ENCODE measurements at places on chromosomes 4 and X. TPM values are rescaled to one million over a fixed set of nuclear protein-coding genes. Genes with fewer than 3 reads are reported as not detected.

DNA sequence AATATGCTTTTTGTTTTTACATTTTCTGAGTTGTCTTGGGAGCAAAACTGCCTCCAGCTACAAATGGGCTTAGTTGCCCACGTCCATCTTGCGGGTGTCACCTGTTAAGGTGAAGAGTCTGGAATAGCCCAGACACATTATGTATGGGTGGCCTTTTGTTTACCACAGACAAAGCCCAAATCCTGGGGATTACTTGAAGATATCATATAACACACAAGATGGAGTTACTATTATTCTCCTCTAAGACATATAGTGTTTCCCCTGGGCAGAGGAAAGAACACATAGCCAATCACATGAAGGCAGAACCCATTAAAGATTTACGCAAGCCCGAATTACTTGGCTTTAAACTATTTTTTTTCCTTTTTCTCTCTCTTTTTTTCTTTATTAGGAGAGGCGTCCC, 625.6 kb upstream of the FAM241A start:
- peak overlapping the region; percentile 42 for H3K4me3 ChIP-seq
- peak overlapping the region; percentile 45 for H3K27ac ChIP-seq
- DNase-seq = peak; percentile 78
- no peaks in the 10 kb centered on the region for H3K36me3 ChIP-seq
- H3K27me3 ChIP-seq = no peaks in the 10 kb centered on the region
- no peaks in the 10 kb centered on the region for H3K4me1 ChIP-seq

GRCh38 chr4:173522160-173522950, 7.7 kb downstream of the HAND2 start:
- DNase-seq = peak; percentile 57
- peak overlapping the region; percentile 62 for H3K4me3 ChIP-seq
- no peaks in the 10 kb centered on the region for H3K27me3 ChIP-seq
- H3K27ac ChIP-seq = peak overlapping the region; percentile 82
- H3K4me1 ChIP-seq = no peaks in the 10 kb centered on the region
- no peaks in the 10 kb centered on the region for H3K36me3 ChIP-seq

- DNase-seq = peak; percentile 17
- no peak overlapping the region for H3K27ac ChIP-seq
- H3K4me1 ChIP-seq = no peaks in the 10 kb centered on the region
- H3K36me3 ChIP-seq = no peaks in the 10 kb centered on the region
Observed at GRCh38 chr4:145285928-145286327, 105.5 kb upstream of the OTUD4 start.

GRCh38 chr4:19540859-19541540, 710.7 kb upstream of the SLIT2 start:
- no peaks in the 10 kb centered on the region for H3K4me1 ChIP-seq
- no peaks in the 10 kb centered on the region for H3K27me3 ChIP-seq
- no peak overlapping the region for H3K27ac ChIP-seq
- no peak overlapping the region for H3K4me3 ChIP-seq
- DNase-seq = no peak

- no peak for DNase-seq
- no peaks in the 10 kb centered on the region for H3K36me3 ChIP-seq
- H3K4me3 ChIP-seq = no peak overlapping the region
- H3K27ac ChIP-seq = no peak overlapping the region
- H3K27me3 ChIP-seq = no peaks in the 10 kb centered on the region
Observed at GRCh38 chr4:103904123-103904522, 184.3 kb upstream of the TACR3 start.

DNA sequence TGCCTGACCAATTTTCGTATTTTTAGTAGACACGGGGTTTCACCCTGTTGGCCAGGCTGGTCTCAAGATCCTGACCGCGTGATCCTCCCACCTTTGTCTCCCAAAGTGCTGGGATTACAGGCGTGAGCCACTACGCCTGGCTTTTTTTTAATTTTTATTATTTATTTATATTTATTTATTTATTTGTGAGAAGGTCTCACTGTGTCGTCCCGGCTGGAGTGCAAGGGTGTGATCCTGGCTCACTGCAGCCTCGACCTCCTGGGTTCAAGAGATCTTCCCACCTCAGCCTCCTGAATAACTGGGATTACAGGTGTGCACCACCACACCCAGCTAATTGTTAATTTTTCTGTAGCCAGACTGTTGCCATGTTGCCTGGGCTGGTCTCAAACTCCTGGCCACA, 141.1 kb downstream of the CRLF2 start:
- no peak overlapping the region for H3K27ac ChIP-seq
- no peak overlapping the region for H3K4me3 ChIP-seq
- no peaks in the 10 kb centered on the region for H3K36me3 ChIP-seq
- no peak for DNase-seq
- no peaks in the 10 kb centered on the region for H3K4me1 ChIP-seq

DNA sequence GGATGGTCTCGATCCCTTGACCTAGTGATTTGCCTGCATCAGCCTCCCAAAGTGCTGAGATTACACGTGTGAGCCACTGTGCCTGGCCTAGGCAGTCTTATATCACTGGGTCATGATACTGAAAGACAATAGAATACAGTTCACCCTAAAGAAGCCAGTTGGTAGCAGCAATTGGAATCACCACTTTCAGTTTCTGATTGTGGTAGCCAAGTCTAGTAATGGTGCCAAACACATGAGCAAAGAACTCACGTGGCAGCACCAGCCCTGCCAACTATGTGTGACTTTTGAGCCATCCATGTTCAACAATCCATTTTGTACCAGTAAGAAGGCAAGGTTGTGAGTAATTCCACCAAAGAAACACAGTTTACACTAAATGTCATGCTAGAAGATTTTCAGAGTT, 548.4 kb downstream of the KLHL13 start:
- H3K4me3 ChIP-seq = no peak overlapping the region
- H3K36me3 ChIP-seq = no peaks in the 10 kb centered on the region
- no peak for DNase-seq
- H3K27ac ChIP-seq = no peak overlapping the region
- H3K27me3 ChIP-seq = no peaks in the 10 kb centered on the region

- no peak overlapping the region for H3K4me3 ChIP-seq
- H3K36me3 ChIP-seq = no peaks in the 10 kb centered on the region
- peaks cover 10% of the 10 kb centered on the region for H3K4me1 ChIP-seq
- H3K27ac ChIP-seq = peak overlapping the region; percentile 39
Observed at GRCh38 chrX:38052096-38052495, 45.7 kb downstream of the SYTL5 start.

- H3K4me1 ChIP-seq = no peaks in the 10 kb centered on the region
- DNase-seq = no peak
- no peak overlapping the region for H3K27ac ChIP-seq
- peaks cover 7% of the 10 kb centered on the region for H3K27me3 ChIP-seq
- H3K36me3 ChIP-seq = no peaks in the 10 kb centered on the region
Observed at GRCh38 chr4:81814987-81815541, 343.4 kb upstream of the RASGEF1B start.

- no peak overlapping the region for H3K4me3 ChIP-seq
- H3K27me3 ChIP-seq = no peaks in the 10 kb centered on the region
- peaks cover 16% of the 10 kb centered on the region for H3K4me1 ChIP-seq
- no peaks in the 10 kb centered on the region for H3K36me3 ChIP-seq
- no peak overlapping the region for H3K27ac ChIP-seq
Observed at GRCh38 chr4:88320780-88321373, 36.5 kb upstream of the PPM1K start.

GRCh38 chr4:84939113-84939512, 27.4 kb downstream of the WDFY3 start:
- peaks cover 37% of the 10 kb centered on the region for H3K36me3 ChIP-seq
- no peaks in the 10 kb centered on the region for H3K27me3 ChIP-seq
- peaks cover 3% of the 10 kb centered on the region for H3K4me1 ChIP-seq
- H3K4me3 ChIP-seq = no peak overlapping the region

- no peak overlapping the region for H3K4me3 ChIP-seq
- H3K27me3 ChIP-seq = no peaks in the 10 kb centered on the region
- no peaks in the 10 kb centered on the region for H3K36me3 ChIP-seq
- H3K4me1 ChIP-seq = no peaks in the 10 kb centered on the region
Observed at GRCh38 chr4:95513022-95513421, 35.8 kb downstream of the UNC5C start.

- H3K4me1 ChIP-seq = peaks cover 7% of the 10 kb centered on the region
- DNase-seq = peak; percentile 28
- H3K27me3 ChIP-seq = no peaks in the 10 kb centered on the region
- peak overlapping the region; percentile 98 for H3K27ac ChIP-seq
- peaks cover 46% of the 10 kb centered on the region for H3K36me3 ChIP-seq
Observed at GRCh38 chr4:82430964-82431745, 765 bp downstream of the ENOPH1 start.

GRCh38 chr4:15653420-15653819, 1.7 kb downstream of the FBXL5 start:
- H3K4me1 ChIP-seq = peaks cover 23% of the 10 kb centered on the region
- H3K4me3 ChIP-seq = peak overlapping the region; percentile 98
- no peaks in the 10 kb centered on the region for H3K27me3 ChIP-seq
- no peaks in the 10 kb centered on the region for H3K36me3 ChIP-seq
- no peak for DNase-seq
- H3K27ac ChIP-seq = peak overlapping the region; percentile 99

GRCh38 chr4:150462743-150463142, 119.2 kb upstream of the MAB21L2 start:
- no peak overlapping the region for H3K27ac ChIP-seq
- DNase-seq = no peak
- no peaks in the 10 kb centered on the region for H3K4me1 ChIP-seq

DNA sequence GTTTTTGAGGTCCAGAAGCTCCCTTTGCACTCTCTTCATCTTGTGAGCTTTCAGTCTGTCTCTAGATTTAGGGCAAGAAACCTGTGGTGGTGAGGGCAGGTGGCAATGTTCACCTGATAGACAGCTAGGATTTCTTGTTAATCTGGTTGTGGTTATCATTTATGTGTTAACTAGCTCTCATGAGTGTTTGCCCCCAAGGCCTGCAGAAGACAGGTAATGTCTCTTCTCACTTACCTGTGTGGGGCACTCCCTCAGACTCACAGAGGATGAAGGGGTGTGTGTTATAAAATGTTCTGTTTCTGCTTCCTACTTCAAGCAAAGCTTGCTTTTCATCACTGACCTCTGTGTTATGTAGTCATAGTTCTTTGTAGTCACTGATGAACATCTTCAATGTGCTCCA, 17.8 kb downstream of the EGF start:
- no peak for DNase-seq
- H3K27me3 ChIP-seq = no peaks in the 10 kb centered on the region
- H3K4me3 ChIP-seq = no peak overlapping the region
- H3K36me3 ChIP-seq = no peaks in the 10 kb centered on the region

DNA sequence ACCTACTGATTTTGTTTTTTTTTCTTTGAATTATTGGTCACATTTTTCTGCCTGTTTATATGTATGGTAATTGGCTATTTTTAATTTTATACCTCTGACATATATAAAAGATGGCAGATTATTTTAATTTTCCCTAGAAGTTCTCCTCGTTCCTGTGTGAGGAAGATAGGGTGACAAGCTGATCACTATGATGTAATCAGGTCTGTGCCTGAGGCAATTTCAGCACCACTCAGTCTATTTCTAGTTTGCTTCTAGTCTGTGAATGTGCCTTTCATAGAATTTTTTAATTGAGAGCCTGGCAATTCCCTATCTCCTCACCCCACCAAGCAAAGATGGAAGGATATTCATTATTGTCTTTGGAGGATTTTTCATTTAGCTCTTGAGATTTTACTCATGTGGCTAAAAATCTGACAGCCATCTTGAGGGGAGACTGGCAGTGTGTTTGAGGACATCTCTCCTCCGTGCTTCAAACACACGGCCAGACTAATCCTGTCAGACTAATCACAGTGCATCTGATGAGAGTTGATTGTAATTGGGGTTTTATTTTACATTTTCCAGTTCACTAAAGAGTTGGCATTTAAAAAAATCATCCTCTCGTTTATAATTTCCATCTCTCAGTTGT, 500.3 kb downstream of the TRIML1 start:
- no peaks in the 10 kb centered on the region for H3K36me3 ChIP-seq
- H3K4me3 ChIP-seq = no peak overlapping the region
- no peaks in the 10 kb centered on the region for H3K4me1 ChIP-seq
- no peak overlapping the region for H3K27ac ChIP-seq

- H3K4me1 ChIP-seq = peaks cover 7% of the 10 kb centered on the region
- H3K4me3 ChIP-seq = peak within 1 kb of the TSS; percentile 95
- H3K27me3 ChIP-seq = 0 out of 2 replicates have a peak, but pooled peaks cover 3% of the 10 kb centered on the region
- DNase-seq = peak; percentile 70
- H3K27ac ChIP-seq = peak within 1 kb of the TSS; percentile 58
Observed at GRCh38 chr4:16225863-16226815, at the start of gene TAPT1. Gene TAPT1 (minus strand): TSS chr4:16226471. CDS start chr4:16226457, 14 bp downstream.

DNA sequence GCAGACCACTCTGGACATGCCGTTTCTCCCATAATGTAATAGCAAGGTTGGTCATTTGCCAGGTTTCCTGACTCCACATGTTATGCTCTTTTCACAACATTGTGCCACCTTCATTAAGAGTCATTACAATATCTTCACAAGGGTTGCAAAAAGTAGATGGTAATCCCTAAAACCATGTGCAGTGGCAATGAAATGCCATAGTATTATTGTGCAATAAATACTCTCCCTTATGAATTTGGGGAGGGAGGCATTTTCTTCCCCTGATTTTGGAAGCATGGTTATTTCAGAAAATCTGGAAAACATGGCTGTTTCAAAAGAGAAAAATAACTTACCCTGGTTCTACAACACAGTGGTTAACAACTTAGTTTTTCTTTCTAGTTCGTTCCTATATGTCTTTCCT, 75.1 kb downstream of the BLTP1 start:
- H3K27me3 ChIP-seq = no peaks in the 10 kb centered on the region
- no peak overlapping the region for H3K27ac ChIP-seq
- H3K4me3 ChIP-seq = no peak overlapping the region
- no peak for DNase-seq

GRCh38 chr4:65880594-65880993, 210.3 kb upstream of the EPHA5 start:
- H3K27ac ChIP-seq = no peak overlapping the region
- H3K27me3 ChIP-seq = no peaks in the 10 kb centered on the region
- no peaks in the 10 kb centered on the region for H3K36me3 ChIP-seq
- DNase-seq = peak; percentile 23
- no peaks in the 10 kb centered on the region for H3K4me1 ChIP-seq

NOX1 gene
- total RNA-seq = not detected

CT83 gene
- total RNA-seq = not detected

IL2RG gene
- total RNA-seq = not detected

DAPP1 gene
- 0.18 TPM for total RNA-seq

TEX13C gene
- total RNA-seq = not detected

ZCCHC4 gene
- 20.6 TPM for total RNA-seq

STBD1 gene
- total RNA-seq = 2.8 TPM

MAGEB1 gene
- total RNA-seq = 15.6 TPM

RP2 gene
- 14.4 TPM for total RNA-seq
